ENCODE measurements at places on chromosomes 5 and 9.

DNA sequence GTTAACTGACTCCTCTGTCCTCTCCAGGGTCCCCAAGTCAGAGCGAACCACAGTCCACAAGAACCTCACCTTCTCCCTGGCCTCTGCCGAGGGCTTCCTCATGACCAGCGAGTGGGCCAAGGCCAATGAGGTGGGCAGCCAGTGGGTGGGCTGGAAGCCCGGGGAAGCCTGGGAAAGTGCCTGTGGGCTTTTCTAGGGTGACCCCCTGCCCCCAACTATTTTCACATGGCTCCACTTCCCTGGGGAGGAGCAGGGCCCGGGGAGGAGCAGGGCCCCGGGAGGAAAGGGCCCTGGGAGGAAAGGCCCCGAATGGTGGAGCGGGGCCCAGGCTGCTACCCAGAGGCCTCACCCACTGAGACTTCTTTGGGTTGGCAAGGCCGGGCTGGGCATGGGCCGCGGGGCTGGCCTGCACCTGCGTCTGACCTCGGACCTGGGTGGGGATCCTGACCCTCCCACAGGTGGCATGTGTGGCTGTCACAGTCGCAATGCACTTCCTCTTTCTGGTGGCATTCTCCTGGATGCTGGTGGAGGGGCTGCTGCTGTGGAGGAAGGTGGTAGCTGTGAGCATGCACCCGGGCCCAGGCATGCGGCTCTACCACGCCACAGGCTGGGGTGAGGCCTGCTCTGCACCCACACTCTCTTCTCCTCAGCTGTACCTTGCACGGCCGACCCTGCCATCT is 17.9 kb downstream of the ADGRD2 start:
- no peak for DNase-seq

GRCh38 chr5:157561110-157561509 is 14.5 kb downstream of the ADAM19 start:
- DNase-seq = no peak

GRCh38 chr9:131627648-131628458 is 82.5 kb downstream of the PRRT1B start:
- peak; percentile 35 for DNase-seq

DNA sequence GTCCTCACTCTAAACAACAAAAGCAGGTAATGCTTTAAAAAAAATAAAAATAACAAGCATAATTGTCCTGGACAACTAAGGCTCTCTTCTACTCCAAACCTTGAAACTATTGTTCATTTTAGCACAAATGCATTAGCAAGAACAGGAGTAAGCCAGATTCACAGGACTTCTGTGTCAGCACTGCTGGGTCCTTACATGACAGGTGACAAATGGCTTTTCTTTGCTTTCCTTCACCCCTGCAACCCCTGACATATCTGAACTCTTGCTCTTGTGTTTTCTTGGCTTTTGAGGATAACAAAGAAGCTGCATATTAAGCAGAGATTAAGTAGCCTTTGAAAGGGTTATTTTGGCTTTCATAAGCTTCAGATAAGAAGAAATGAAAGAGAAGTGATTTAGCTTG is 71.1 kb downstream of the ZNF474 start:
- DNase-seq = no peak

DNA sequence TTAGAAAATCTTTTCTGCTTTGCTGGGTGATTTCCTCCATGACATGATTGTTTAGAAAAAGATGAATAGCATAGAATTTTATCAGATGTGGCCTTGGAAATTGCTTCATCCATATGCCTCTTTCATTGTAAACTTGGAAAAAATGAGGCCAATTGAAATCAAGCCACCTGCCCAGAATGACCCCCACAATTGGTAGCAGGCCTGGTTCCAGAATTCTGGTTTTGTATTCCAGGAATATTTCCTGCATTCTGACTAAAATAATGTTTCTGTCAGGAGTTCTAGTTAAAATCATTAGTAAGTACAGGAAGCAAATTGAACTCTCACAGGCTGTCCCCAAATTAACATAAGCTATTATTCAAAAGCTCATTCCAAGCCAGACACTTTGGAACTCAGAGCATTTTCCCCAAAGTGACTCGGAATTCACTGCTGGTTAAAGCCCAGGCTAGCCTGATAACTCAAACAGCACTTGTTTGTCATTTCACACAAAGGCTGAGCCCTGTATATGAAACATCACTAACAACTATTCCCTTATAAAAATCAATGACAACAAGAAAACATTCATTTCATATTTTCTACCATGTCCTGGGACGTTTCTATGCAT is 75.1 kb upstream of the ADCY2 start:
- peak; percentile 12 for DNase-seq
